Dorsolateral prefrontal cortex (tissue), 122 donors: ENCODE measurements at places on chromosomes 5 and 9. TPM values are rescaled to one million over a fixed set of nuclear protein-coding genes. Genes with fewer than 3 reads are reported as not detected.

The GPX8 gene
- 0.26 TPM for total RNA-seq

The PCDHGA6 gene
- total RNA-seq: 12.6 TPM

The SOHLH1 gene
- total RNA-seq: 17.1 TPM

The WDR31 gene
- total RNA-seq: 4.9 TPM

GRCh38 chr5:14861123-14861765 lies 10.3 kb downstream of the ANKH start:
- DNase-seq: no peak

GRCh38 chr5:58322453-58322852 lies 137.4 kb downstream of the PLK2 start:
- no peak for DNase-seq

- no peak for DNase-seq
Observed at GRCh38 chr5:135348918-135349317, 50.1 kb downstream of the MACROH2A1 start.

DNA sequence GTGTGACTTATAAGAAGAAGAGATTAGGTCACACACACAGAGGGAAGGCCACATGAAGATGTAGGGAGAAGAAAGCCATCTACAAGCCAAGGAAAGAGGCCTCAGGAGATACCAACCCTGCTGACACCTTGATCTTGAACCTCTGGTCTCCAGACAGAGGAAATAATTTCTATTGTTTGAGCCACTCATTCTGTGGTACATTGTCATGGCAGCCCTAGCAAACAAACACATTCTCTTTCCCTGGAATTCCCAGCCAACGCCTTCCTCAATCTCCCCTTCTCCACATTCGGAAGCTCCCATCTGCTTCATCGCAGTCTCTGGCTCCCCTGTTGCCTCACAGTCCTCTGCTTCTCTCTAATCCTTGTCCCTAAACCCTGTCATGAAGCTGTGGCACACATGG lies 16.7 kb downstream of the PTGS1 start:
- no peak for DNase-seq

- DNase-seq: no peak
Observed at GRCh38 chr5:111720333-111720890, 36.6 kb downstream of the NREP start.

DNA sequence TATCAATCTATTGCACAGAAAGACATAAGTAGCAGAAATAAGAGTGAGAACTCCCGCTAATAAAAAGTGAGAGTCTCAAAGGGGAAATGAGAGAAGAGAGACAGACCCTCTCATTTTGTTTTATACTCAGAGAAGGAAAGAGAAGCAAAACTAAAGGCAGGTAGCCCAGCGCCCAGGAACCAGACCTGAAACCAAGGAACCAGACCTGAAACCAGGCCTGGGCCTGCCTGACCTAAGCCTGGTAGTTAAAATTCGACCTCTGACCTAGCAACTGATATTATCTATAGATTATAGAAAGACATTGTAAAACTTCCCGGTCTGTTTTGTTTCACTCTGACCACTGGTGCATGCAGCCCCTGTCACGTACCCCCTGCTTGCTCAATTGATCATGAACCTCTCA lies 134.5 kb upstream of the SEMA6A start:
- DNase-seq: no peak

- DNase-seq: no peak
Observed at GRCh38 chr5:131305906-131306305, 42.1 kb downstream of the CDC42SE2 start.

- no peak for DNase-seq
Observed at GRCh38 chr5:134620634-134621033, 12.0 kb downstream of the SAR1B start.

DNA sequence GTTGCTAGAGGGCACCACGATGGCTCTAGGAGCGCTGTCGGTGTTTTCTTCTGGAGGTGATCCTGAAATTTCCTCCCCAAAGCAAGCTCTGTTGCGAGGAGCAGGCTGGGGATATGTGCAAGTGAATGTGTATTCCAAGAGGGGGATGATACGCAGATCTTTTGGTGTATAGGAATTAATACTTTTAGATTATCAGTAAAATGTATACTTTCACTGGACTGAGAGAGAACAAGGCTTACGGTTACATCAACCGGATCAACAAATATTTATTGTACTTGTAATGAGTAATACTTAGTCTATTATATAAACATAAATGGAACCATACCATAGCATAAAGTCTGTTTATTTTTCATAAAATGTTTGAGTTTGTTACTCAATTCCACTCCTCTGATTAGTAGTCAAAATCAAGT lies 632 bp upstream of the PRKAA1 start:
- no peak for DNase-seq

DNA sequence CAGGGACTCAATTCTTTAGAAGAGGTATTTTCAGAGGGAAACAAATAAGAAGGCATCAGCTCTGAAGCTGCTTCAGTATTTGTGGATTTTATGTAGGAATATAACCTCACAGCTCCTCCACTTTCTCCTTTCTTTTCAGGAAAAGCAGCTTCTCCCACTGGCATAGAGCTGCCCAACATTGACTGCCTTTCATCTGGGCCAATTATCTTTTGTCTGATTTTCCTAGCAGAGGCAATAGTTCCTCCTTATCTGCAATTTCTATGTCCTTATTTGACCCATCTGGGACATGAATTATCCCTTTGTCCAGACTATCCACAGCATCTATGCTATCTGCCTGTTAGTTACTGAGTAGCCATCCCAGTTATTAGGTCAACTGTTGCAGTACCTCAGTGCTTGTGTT lies 1671.2 kb upstream of the ACO1 start:
- DNase-seq: no peak

DNA sequence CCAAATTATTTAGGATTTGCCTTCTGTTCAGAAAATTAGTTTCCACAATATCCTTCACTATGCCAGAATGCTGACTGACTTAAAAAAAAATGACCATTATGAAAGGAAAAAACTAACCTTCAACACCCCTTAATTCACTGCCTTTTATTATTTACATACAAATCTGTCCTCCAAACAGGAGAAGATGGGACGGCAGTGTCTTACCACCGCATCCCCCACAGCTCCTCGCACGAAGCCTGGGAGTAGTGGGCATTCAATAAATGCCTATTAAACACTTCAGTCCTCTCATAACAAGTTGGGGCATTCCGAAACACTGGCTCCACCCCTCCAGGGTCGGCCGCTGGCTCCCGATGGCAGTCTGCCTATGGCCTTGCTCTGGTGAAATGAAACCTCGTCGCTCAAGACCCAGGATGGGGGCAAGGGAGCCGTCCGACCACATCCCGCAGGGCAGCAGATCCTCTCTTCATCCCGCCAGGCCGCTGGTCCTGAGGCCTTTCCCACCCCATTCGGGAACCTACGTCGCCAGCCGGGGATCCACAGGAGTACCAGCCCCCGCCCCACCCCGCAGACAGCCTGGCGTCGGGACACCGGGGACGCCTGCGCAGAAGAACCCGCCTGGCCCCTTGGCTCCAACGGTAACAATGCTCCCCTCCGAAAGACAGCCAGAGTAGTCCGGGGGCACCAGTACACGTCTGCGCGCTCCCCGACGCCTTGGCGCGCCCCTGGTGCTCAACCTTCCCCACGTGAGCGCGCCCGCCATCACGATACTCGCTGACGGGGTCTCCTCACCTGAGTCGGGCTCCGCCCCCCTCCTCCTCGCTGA lies 613 bp downstream of the ZBTB5 start:
- peak; percentile 62 for DNase-seq

DNA sequence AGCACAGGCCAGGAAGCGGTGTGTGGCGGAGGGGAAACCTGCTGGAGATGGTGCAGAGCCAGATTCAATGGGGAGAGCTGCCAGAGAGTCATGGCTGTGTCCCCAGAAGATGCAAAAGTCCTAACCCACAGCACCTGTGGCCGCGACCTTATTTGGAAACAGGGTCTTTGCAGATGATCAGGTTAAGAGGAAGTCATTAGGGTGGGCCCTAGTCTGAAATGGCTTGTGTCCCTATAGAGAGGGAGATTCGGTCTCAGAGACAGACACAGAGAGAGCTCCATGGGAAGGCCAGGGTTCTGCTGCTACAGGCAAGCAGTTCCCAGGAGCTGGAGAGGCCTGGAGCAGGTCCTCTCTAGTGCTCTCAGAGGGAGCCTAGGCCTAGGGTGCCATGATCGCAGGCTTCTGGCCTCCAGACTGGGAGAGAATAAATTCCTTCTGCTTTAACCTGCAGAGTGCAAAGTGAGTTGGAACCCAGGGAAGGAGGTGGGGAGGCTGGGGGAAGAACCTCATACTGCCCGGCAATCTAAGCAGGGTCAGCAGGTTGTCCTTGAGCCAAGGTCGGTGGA lies 1.9 kb upstream of the LPCAT1 start:
- DNase-seq: peak; percentile 29

DNA sequence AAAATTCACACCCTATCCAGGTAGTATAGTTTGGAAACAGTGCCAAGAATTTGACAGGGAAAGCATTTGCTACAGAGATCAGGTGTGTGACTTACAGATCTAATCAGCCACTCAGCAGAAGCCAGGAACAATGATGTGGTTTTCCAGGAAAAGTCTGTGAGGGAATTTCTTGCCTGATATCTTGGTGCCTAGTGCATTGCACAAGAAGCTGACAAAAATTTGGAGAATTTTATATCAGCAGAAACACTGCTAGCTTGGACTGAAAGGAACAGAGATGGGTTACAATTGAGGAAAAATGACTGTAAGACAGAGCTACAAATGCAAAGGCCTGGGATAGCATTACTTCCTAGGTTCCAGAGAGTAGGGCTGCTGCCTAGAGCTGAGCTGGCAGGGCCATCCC lies 658.1 kb upstream of the CHD1 start:
- no peak for DNase-seq
